H1 (cell line): ENCODE measurements at places on chromosomes 1 and 21.
A peak's percentile ranks its signal among the peaks of the same experiment; 100 is the strongest.

GRCh38 chr1:42334240-42335049 lies 590 bp downstream of the FOXJ3 start:
- peak overlapping the region; percentile 94 for H3K27ac ChIP-seq
- no peaks in the 10 kb centered on the region for H3K4me1 ChIP-seq
- H3K36me3 ChIP-seq, result no peaks in the 10 kb centered on the region
- peak overlapping the region; percentile 94 for H3K4me3 ChIP-seq
- no peaks in the 10 kb centered on the region for H3K27me3 ChIP-seq
- no peak for DNase-seq

DNA sequence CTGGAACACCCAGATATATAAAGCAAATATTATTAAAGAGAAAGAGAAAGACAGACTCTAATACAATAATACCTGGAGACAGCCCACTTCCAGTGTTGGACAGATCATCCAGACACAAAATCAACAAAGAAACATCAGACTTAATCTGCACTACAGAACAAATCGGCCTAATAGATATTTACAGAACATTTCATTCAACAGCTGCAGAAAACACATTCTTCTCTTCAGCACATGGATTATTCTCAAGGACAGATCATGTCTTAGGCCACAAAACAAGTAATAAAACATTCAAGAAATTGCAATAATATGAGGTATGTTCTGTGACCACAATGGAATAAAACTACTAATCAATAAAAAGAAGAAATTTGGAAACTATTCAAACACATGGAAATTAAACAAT lies 398.3 kb upstream of the DUSP10 start:
- H3K4me1 ChIP-seq, result no peaks in the 10 kb centered on the region
- no peak for DNase-seq
- no peak overlapping the region for H3K27ac ChIP-seq
- no peak overlapping the region for H3K4me3 ChIP-seq
- H3K27me3 ChIP-seq, result no peaks in the 10 kb centered on the region

DNA sequence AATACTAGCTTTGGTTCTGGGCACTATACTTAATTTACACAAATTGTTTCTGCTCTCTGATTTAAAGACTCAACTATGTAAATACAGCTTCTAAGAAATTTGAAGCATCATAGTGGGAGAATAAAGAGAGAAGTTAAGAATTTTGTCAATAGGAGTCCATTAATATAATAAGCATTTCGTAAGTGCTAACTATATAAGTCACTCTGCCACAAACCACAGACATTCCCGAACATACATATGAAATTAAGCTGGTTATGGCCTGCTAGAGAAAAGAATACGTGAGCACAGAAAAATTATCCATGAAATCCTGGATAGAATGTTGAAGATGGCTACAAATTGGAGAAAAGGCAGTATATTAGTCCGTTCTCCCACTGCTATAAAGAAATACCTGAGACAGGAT lies 526.2 kb downstream of the MRPL39 start:
- DNase-seq, result no peak
- H3K4me3 ChIP-seq, result no peak overlapping the region
- no peaks in the 10 kb centered on the region for H3K4me1 ChIP-seq

- H3K27me3 ChIP-seq, result no peaks in the 10 kb centered on the region
- H3K36me3 ChIP-seq, result no peaks in the 10 kb centered on the region
- no peaks in the 10 kb centered on the region for H3K4me1 ChIP-seq
- no peak overlapping the region for H3K4me3 ChIP-seq
These were observed 659.1 kb downstream of the MRPL39 start for GRCh38 chr21:24948186-24948585.
